ENCODE measurements at places on chromosomes 3 and 15.

DNA sequence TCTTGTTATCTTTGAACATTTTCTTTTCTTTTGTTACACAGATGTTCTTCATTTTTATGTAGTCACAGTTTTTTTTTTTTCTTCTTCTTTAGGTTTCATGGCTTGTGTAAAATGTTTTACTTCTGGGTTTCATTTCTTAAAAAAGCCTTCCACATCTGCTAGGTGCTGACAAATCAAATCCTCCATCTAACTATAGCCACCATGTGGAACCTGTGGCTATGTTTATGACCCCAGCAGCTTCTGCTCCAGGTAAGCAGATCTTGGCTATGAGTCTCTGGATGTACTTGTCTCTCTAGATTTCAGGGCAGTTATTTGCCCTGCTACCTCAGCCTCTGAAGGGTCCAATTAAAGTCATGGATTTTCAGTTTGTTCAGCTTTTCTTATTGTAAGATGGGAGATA, 44.5 kb downstream of the OXSM start:
- DNase-seq, result no peak

GRCh38 chr3:47003056-47003410, 23.6 kb downstream of the NBEAL2 start:
- no peak for DNase-seq

- no peak for DNase-seq
Observed at GRCh38 chr3:144683065-144683464, 711.4 kb downstream of the DIPK2A start.

DNA sequence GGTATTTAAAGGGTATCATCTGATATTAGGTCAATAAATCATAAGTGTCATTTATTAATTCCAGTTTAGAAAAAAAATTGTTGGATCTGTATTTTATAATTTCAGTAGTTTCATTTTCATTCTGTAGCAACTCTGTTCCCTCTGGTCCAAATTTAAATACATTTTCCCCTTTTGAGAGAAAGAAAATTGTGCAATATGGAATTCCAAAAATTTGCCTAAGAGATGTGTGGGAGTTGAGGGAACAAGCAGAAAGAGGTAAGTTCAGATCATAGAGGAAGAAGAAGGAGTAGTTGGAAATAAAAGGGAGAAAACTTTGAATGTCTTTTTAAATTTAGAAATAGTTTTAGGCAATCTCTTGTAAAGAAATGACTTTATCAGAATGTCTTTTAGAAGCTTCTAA, 48.9 kb upstream of the MME start:
- DNase-seq, result no peak

DNA sequence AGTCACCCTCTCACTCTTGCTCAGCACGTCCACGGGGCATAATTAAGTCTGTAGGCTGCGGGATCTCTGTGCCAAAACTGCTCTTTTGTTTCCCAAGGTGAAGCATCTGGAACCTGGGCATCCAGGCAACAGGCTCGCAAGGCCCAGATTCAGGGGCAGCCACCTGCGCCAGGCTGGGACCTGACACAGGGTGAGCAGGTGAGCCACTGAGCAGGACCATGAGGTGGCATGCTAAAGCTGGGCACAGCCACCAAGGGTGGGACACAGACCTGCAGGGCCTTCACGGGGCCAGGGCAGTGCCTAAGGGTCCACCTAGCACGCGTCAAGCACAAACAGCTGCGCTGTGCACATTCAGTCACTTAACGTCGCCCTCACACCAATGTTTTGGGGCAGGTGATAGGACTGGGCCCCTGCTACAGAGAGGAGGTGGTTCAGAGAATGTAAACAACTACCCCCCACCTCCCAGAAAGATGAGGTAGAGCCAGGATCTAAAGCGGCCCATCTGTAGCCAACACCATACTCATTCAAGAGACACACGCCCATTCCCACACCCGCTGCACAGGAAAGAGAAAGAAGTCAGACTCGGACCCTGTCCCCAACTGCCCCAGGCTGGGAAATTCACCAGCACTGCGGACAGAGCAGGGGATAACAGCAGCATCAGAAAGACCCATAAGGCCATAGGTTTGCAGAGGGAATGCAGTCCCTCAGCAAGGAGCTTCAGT, 16.3 kb downstream of the XXYLT1 start:
- no peak for DNase-seq

- peak; percentile 43 for DNase-seq
Observed at GRCh38 chr3:101069901-101070798, 76.9 kb upstream of the ABI3BP start.

All from stimulated activated CD4-positive, alpha-beta T cell treated with anti-CD3 and anti-CD28 coated beads, Interleukin-15, amount 100 ng/mL, for 1 hour (primary cell).